SJSA1 (cell line): ENCODE measurements at places on chromosomes 13 and 19.

DNA sequence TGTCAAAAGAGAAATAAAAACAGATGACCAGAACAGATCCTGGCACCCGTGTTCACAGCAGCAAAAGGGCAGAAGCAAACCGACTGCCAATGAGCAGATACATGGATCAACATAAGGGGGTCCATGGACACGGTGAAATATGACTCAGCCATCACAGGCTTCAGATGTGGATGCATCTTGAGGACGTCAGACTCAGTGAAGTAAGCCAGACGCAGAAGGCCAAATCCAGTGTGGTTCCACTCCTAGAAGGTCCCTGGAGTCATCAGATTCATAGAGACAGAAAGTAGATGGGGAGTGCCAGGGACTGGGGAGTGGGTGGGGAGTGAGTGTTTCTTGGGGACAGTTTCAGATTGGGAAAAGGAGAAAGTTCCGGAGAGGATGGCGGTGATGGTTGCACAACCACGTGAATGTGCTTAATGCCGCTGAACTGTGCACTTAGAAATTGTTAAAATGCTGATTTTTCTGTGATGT, 28.8 kb upstream of the SEMA6B start:
- DNase-seq: no peak

- no peak for DNase-seq
These were observed 115.5 kb downstream of the FGF14 start for GRCh38 chr13:102286326-102286725.

- DNase-seq: no peak
These were observed 18.1 kb downstream of the N4BP2L1 start for GRCh38 chr13:32409561-32410421.

GRCh38 chr13:65378943-65379519, 1851.1 kb downstream of the PCDH9 start:
- no peak for DNase-seq

DNA sequence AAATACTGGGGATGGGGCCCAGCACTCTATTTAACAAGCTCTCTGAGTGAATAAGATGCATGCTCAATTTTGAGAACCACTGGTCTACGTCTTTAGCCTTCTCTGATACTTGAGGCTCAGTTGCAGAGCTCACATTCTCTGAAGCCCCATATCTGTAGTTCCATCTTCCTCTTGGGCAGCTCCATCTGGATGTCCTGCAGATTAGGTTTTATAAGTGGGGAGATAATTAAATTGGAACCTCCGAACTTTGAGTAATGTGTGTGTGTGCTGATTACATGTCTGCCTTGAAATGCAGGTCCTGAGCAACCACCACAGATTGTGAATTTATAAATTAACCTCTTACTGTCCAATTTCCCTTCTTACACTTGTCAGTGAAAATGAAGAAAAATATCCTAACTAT, 7.2 kb upstream of the RASL11A start:
- no peak for DNase-seq

DNA sequence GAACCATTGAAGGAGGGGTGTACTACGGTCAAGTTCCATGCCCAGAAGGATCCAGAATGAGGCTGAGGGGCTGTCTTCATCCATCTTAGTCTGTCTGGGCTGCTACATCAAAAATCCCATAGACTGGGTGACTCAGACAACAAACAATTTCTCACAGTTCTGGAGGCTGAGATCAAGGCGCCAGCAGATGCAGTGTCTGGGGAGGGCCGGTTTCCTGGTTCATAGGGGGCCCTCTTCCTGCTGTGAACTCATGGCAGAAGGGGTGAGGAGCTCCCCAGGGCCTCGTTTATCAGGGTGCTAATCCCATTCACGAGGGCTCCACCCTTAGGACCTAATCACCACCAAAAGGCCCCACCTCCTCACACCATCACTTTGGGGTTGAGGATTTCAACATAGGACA, 14.7 kb upstream of the KCTD15 start:
- no peak for DNase-seq
